ENCODE measurements at places on chromosomes 16 and 17. TPM values are rescaled to one million over a fixed set of nuclear protein-coding genes. Genes with fewer than 3 reads are reported as not detected.

The CRYM gene
- total RNA-seq, result 17.1 TPM

The CHD9NB gene
- total RNA-seq, result 2.8 TPM

The ACE gene
- total RNA-seq, result 6.9 TPM

The IRX5 gene
- total RNA-seq, result 3.5 TPM

The LRRC75A gene
- total RNA-seq, result 9.0 TPM

The CUEDC1 gene
- total RNA-seq, result 21.2 TPM

The ADAP2 gene
- total RNA-seq, result 6.5 TPM

The FAM20A gene
- total RNA-seq, result 3.0 TPM

The RNF43 gene
- 1.4 TPM for total RNA-seq

The PRCD gene
- 5.3 TPM for total RNA-seq

The PNMT gene
- 3.2 TPM for total RNA-seq
